ENCODE measurements at places on chromosomes 1 and 21.

- no peak for DNase-seq
Observed at GRCh38 chr1:86259390-86259789, 102.8 kb upstream of the COL24A1 start.

GRCh38 chr1:90187323-90187585, 192.3 kb downstream of the ZNF326 start:
- no peak for DNase-seq

- DNase-seq: no peak
Observed at GRCh38 chr1:25936947-25937346, 30.7 kb upstream of the STMN1 start.

DNA sequence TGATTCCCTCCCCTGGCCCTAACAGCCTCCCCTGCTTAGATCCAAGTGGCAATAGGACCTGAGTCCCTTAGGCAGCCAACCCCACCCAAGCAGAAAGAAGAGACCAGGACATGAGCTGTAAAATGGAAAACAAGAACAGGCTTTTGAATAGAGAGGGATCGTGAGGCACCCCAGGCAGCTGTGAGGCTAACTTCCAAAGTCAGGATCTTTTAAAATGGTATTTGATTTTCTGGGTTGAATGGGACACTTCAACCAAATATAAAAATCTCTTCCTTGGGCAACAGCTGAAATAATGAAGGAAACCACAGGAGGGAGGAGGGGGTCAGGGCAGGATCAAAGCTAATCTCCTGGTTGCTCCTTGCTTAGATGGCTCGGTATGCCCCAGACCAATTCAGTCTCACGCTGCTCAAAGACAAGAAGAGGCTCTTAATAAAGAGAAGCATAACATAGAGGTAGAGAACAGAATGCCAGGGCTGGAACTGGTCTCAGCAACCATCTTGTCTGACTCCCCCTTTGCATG, 28.6 kb upstream of the AVPR1B start:
- DNase-seq: peak; percentile 14

- no peak for DNase-seq
Observed at GRCh38 chr1:25875856-25876692, 566 bp upstream of the PAQR7 start.

GRCh38 chr1:200558866-200559459, 61.6 kb downstream of the KIF14 start:
- peak; percentile 73 for DNase-seq

- peak; percentile 32 for DNase-seq
Observed at GRCh38 chr1:225881081-225881958, 860 bp downstream of the TMEM63A start.

DNA sequence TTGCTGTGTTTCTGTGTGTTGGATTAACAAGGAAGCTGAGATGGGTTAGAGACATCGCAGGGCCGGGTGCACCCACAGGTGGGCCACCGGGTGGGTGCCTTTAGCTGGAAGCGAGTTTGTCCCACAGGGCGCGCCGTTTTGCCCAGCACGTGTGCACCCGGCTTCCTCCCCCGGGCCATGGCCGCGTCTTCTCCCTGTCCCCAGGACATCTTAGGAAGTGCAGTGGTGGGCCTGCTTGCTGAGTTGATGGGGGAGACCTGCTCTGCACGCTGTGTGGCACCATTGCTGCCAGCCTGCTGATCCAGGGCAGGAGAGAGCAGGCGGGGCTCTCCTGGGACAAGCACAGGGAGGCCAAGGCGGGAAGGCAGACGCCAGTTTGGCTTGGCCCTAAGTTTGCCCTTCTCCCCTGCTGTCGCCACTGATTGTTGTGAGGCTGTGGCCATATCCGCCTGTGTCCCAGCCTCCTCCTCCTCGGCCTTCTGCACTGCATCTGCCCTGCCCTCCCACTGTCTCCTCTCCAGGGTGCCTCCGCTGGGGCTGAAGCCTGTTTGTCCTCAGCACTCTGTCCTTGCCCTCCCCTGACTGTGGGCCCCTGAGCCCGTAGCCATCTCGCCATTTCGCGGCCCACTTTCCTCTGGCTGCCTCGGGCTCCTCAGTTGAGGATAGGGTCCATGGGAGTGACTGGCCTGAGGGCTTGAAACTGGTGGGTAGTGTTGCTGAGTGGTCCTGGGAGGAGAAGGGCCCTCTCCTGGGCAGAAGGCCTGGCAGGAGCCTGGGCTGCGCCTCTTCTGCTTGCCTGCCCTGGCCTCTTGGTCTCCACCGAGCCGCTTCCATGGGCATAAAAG, 47.6 kb downstream of the PKNOX1 start:
- DNase-seq: no peak

DNA sequence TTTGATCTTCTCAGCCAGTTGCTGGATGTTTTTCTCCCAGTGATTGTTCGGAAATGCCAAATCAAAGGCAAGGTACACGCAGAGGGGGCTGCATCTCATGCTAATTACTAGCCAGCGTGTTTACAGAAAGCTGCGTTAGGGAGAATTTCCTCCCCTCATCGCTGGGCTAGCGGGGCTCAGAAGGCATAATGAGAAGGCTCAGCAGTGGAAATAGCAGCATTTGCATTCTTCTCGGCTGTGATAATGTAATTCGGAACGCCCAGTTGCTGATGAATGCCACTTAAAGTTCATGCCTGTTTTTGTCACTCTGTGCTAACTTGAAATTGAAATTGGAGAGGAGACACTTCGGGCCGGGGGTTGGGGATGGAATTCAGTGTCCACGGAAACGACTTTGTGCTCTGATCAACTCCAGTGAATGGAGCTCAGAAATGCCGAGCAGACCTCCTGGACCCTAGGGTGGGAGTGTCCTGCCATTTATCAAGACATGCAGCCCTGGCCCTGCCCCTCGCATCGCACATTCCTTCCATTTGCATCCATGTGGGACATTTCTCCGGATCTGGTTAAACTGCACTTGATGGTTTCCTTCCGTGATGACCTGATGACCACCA, 313.4 kb upstream of the C1orf174 start:
- DNase-seq: peak; percentile 13

DNA sequence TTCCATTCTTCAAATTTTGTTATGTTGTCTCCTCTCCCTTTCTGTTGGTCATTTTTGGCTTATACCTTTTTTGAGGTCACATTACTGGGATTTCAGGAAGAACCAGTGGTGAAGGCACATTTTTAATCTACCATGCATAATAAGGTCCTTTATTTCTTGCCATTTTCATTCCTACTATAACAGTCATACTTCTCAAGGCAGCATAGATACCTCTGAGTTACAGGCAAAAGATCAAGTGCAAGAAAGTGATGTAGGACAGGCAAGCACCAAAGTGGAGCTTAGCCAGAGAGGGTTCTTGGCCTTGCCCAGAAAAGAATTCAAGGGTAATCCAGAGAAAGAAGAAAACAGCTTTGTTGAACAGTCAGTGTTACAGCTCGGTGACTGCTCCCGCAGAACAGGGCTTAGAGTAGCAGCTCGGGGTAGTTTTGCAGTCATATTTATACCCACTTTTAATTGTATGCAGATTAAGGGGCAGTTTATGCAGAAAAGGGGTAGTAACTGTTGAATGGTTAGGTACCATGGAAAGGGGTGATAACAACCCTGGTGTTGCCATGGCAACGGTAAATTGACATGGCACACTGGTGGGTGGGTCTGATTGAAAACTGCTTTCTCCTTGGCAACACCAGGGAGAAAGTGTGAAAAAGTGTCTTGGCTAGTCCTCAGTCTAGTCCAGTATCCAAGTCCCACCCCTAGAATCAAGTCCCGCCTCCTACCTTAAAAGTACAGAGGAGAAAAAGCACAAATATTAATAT, 39.6 kb upstream of the DOCK7 start:
- DNase-seq: no peak

DNA sequence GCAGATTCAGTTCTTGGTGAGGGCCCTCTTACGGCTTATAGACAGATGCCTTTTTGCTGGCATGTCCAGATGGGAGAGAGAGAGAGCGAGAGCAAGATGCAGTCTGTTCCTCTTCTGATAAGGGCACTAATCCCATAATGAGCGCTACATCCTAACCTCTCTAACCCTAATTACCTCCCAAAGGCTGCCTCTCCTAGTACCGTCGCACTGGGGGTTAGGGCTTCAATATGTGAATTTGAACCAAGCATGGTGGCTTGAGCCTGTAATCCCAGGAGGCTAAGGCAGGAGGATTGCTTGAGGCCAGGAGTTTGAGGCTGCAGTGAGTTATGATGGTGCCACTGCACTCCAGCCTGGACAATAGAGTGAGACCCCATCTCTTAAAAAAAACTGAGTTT, 10.5 kb upstream of the SDE2 start:
- DNase-seq: no peak

- peak; percentile 69 for DNase-seq
Observed at GRCh38 chr1:11434501-11434900, 44.5 kb upstream of the DISP3 start.

DNA sequence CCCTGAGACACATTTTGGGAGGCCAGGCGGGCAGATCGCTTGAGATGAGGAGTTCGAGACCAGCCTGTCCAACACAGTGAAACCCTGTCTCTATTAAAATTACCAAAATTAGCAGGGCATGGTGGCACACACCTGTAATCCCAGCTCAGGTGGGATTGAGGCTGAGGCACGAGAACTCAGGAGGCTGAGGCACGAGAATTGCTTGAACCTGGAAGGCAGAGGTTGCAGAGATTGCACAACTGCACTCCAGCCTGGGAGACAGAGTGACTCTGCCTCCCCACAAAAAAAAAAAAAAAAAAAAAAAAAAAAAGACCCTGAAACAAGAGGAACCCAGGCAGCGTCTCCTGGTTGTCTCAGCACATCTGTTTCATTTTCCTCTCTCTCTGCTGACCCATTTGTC, 24.2 kb downstream of the PGM1 start:
- no peak for DNase-seq

DNA sequence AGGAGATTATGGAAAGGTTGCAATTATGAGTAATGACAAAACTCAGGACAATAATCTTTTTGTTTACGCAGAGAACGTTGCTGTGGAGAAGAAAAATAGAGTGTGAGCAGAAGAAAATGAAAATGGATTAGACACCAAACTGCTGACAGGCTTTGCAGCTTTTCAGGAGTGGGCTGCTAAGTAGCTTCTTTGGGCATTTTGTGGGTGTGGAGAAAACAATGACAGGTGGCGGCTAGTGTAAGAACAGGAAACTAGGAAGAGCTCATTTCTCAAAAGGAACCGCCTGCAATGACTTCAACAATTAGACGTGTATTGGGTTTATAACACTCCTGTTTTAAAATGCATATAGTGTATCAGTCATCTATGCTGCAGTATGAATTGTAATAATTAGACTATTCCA, 18.3 kb upstream of the PALMD start:
- no peak for DNase-seq

GRCh38 chr1:49190138-49190537, 413.4 kb upstream of the BEND5 start:
- no peak for DNase-seq

GRCh38 chr1:229945795-229946194, 121.2 kb upstream of the GALNT2 start:
- no peak for DNase-seq

DNA sequence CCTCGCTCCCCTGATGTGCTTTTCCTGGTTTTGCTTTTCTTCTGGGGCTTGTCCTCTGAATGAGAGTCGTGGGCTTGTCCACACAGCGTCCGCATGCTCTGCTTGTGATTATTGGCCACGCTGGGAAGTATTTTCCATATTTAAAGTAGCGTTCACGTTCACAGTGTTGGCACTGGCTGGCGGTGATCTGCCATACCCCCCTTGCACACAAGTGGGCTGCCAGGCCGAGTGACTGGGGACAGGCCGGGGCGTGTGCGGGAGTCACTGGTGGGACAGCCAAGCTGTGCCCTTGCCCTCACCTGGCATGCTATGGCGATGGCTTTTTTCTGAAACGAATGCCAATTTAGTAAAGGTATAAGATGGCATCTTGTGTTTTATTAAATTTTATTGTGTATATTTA, 32.8 kb downstream of the SLC37A1 start:
- DNase-seq: no peak

DNA sequence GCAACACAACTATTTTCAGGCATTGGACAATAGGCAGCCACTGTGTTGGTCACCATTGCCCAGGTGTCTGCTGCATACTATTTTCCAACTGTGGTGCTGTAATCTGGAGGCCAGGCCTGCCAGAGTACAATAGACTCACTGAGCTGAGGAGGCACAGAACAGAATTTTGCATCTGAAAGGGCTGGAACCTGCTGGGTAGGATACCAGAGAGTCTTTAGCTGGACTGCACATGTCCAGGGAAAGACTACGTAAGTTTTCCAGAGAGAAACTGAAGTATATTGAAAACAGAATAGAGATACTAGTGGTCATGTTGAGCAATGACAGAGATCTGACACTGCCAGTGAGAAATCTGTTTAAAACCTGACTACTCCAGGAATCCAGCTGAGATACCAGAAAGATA, 200.8 kb downstream of the RASAL2 start:
- no peak for DNase-seq

Data from eye (tissue), 1 donor.